Stimulated activated CD4-positive, alpha-beta T cell treated with anti-CD3 and anti-CD28 coated beads, Interleukin-12 subunit alpha, Interleukin-12 subunit beta, amount 100 ng/mL, for 4 hours (primary cell): ENCODE measurements at places on chromosomes 6 and 20.

GRCh38 chr6:37381579-37381978 lies 27.8 kb downstream of the RNF8 start:
- DNase-seq = no peak

DNA sequence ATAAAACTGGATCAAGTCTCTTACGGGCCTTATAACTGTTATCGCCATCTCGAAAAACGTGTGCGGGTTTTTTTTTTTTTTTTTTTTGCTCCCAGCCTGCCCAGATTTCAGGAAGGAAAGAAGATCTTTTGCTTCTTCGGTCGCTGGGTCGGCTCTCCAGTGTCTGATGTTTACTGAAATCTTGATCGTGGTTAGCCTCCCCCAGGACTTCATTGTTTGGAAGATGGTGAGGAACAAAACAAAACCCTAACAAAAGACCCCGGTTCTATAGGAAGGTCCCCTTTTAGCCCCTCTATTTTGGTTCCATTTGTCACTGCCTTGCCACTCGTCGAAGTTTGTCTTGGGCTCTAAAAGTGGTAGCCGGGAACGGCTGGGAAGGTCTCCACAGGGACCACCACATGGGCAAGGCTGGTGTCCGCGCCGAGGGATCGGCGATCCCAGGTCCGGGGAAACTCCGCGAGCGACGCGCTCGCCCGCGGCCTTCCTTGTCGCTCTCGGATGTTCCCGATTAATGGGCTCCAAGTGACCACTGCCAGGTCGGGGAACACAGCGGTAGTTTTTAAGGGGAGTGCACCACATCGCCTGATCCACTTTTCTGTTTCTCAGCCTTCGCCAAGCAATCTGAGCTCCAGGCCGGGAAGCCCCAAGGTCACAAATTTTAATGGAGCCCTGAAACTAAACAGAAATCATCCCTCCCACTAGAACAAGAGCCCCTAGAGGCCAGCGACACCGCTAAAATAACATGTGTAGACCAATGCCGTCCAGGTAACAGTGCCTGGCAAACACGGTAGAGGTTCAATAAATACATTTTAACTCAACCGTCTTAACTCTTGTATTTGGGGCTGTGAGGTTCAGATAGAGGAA lies 27.0 kb downstream of the TRIM27 start:
- peak; percentile 19 for DNase-seq

- no peak for DNase-seq
Measured at GRCh38 chr6:37983720-37984501, 164.4 kb downstream of the ZFAND3 start.

- no peak for DNase-seq
Measured at GRCh38 chr6:55822815-55823214, 52.6 kb downstream of the BMP5 start.

- no peak for DNase-seq
Measured at GRCh38 chr20:64223526-64224067, 32.0 kb upstream of the PCMTD2 start.

DNA sequence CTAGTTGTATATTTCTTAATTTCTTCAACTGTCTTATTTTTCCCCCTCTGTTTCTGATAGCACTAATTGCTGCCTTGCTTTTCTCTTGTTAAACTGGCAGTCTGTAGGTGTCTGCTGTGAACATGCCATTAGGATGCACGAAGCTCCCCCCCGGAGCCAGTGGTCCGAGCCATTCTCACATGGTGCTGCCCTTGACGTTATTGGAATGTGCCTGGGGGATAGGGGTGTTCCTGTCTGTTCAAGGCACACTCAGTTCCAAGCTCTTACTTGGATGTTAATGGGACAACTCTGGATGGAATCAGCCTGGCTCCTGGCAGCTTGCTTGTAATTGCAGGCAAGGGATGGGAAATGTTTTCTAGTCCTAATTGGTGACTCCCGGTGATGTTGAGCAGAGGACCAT lies 68.4 kb downstream of the RREB1 start:
- DNase-seq = no peak

GRCh38 chr20:23367770-23368169 lies 5.8 kb downstream of the GZF1 start:
- DNase-seq = no peak

- no peak for DNase-seq
Measured at GRCh38 chr6:47992809-47993208, 118.2 kb downstream of the PTCHD4 start.

DNA sequence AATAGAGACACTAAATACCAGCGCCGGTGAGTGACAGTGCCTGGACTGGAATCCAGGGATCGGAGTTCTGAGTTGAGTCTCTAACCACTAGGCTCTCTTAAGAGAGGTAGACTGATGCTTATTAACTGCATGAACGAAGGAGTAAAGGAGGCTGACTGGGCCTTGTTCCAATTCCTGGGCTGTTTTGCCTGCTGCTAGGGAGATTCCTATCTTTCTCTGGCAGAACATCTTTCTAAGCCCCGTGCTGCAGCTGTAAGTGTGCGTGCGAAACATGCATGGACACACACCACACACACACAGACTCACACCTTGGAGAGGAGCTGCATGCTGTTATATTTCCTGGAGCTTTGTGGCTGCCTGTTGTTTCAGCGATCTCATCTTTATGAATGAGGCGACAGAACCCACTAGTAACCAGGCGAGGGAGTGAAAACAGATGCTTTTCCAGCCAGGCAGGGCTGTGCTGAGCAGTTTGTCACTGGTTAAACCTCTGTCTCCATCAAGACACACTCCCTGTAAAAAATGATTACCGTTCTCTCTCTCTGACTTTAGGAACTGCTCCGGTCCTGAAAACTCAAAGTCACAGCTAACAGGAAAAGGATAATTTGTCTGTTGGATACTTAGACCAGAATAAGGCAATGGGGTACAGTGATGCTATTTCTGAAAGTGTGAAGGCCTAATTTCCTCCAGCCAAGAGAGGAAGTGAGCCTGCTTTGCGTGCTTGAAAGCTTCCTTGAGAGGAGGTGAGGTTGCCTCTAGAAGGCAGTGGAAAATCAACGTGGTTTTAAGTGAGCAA lies 157.4 kb upstream of the ZNF217 start:
- peak; percentile 10 for DNase-seq
